Stimulated activated CD4-positive, alpha-beta T cell treated with anti-CD3 and anti-CD28 coated beads, Interleukin-4, amount 100 ng/mL, for 48 hours (primary cell): ENCODE measurements at places on chromosomes 5 and 9.

GRCh38 chr9:80070071-80070742 lies 498.4 kb downstream of the TLE4 start:
- DNase-seq, result no peak

DNA sequence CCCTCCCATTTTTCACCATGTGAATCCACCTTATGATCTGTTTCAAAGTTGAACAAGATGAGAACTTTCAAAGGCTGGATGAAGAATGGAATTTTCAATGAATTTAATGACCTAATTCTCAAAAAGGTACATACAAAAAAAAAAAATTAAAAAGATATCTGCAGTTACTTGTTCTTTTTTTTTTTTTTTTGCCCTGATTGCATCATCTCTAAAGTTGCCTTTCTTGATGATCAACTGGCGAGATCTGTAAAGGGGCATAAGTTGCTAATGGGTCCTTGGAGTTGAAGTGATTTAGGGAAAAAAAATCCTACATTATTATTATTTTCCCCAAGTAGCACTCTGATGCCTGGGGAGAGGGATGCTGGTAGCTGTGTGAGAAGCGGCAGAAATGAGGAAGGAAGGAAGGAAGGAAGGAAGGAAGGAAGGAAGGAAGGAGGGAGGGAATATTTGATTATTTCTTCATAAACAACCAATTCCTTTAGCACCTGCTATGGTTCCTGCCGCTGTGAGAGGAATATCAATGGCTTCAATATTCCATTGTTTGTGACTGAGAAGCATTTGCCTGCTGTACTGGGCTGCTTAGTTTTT lies 48.8 kb upstream of the CD180 start:
- DNase-seq, result no peak

DNA sequence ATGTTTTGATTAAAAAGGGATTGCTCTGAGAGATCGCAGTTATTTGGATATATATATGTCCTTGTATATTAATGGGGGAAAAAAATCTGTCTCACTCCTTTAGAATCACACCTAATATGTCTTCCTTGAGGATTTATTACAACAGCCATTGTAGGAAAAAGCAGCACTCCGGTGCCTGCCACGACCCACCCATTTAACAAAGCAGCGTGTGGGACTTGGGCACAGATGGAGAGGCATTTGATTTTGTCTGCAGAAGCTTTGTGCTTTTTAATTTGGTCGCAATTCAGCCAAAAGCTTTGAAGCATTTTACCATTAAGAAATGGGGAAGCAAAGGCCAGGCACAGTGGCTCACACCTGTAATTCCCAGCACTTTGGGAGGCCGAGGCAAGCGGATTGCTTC lies 159.2 kb downstream of the SMARCA2 start:
- no peak for DNase-seq

DNA sequence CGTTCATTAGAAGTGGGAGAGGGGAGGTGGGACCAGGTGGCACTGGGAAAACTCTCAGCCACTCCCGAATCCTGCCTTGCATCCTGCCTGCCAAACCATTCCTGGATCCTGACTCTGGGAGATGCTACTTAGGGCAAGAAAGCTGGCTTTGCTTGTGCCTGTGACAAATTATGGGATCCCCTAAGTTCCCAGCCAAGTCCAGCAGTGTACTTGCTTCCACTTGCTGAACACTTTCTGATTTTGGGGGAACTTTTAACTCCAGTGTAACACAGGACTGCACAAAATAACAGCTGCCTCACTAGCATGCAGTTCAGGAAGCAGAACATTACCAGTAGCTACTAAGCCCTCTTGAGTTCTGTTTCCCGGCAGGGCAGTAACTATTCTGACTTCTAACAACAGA lies 12.5 kb upstream of the NKX2-5 start:
- DNase-seq, result no peak

DNA sequence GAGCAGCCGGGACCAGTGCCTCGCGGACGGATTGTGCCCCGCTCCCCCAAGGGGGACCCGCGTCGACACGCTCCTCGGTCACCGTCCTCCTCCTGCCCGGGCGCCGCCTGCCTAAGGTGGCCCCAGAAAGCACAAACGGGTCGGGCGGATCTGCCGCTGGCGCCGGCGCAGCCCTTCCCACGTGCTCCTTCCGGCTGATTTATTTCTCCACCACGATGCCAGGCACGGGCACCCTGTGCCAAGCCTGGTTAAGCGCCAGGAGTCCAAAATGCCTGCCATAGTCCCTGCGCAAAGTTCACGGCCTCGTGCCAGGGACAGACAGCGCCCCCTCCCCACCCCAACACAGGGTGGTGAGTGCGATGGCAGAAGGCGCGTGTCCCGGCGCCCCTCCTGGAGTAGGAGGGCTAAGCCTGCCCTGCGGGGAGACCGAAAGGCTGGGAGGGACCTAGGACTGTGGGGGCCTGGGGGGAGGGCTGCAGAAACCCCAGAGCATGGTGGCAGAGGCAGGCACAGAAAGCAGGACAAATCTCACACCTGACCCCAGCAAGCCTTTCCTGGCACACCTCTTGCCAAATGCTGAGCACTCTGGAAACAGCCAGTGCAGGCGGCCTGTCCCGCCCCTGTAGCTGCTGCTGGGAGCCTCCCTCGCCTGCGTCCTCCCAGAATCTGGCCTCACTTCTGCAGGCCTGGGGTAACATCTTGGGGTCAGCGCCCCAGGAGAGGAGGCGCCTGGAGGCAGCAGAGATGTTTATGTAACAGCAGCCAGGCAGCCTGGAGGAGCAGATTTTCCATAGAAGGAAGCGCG lies 1.1 kb upstream of the NOTCH1 start:
- peak; percentile 42 for DNase-seq

DNA sequence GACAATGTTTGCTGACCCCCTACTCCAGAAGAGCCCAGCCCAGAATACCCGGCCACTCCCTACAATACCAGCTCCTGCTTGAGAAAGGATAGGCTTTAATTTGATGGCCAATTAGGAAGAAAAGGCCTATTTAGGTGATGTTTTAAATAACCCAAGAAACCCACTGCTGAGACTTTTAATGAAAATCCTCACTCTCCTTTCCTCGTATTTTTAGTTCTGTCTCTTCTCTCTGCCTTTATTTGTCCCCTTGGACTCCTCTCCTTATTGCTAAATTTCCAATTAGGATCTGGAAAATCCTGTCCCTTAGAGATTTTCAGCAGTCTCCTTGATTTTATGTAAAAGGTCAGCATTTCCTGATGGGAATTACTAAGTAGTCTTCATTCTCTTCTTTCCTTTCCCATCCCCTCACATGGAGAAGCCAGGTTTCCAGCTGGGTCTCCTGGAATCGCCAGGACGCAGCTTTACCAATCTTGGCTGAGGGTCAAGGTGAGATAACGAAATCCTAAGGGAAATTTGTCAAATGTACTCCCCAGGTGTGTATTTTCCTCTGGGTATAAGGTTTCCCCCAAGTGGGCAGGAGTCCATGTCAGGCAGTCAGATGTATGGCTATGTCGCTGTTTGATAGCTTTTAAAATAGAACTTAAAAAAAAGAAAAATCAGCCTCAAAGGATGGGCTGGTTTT lies 11.7 kb downstream of the STC2 start:
- no peak for DNase-seq

- DNase-seq, result no peak
These were observed 14.7 kb upstream of the CCIN start for GRCh38 chr9:36154331-36154952.

DNA sequence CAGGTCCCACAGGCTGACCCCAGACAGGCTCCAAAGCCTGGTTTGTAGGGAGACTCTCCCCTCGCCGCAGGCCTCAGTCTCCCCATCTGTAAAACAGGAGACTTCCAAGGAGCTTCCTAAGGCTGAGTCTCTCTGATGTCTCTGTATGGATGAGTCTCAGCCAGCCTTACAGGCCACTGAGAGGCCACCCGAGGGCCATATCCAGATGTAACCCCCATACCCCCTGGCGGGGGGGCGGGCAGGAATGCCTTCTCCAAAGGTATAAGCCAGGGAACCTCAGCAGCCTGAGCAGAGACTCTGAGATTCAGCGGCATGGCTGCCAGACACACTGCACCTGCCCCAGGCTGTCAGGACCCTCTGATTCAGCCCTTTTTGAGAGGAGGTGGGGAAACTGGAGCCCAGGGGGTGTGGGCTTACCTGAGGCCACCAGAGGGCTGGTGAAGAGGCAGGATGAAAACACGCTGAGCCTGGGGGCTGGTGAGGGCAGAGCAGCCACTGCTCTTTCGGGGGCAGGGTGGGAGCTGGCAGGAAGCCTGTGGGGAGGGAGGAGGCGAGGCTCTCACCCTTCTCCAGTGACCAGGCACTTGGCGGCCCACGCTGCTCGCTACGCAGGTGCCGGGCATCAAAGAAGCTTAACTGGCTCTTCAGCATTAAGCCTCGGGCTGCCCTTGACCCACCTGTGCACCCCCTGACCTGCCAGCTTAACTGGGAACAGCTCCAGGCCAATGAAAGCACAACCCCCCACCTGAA lies 5.5 kb upstream of the SUSD3 start:
- no peak for DNase-seq

DNA sequence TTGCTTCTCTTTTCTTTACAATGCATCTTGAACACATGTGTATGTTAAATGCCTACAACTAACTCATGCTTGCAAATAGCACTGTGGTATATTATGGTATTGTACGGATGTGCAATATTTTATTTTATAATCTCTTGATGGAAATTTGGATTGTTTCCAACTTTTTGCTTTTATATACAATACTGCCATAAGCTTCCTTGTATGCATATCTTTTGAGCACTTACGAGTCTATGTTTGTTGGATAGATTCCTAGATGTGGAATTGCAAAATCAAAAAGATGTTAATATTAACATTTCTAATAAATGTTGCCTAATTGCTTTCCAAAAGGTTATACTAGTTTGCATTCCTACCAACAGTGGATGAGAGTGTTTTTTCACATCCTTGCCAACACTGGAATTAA lies 3.4 kb upstream of the GALNT12 start:
- no peak for DNase-seq

- no peak for DNase-seq
These were observed 4.3 kb downstream of the SH3GLB2 start for GRCh38 chr9:129023908-129024233.

DNA sequence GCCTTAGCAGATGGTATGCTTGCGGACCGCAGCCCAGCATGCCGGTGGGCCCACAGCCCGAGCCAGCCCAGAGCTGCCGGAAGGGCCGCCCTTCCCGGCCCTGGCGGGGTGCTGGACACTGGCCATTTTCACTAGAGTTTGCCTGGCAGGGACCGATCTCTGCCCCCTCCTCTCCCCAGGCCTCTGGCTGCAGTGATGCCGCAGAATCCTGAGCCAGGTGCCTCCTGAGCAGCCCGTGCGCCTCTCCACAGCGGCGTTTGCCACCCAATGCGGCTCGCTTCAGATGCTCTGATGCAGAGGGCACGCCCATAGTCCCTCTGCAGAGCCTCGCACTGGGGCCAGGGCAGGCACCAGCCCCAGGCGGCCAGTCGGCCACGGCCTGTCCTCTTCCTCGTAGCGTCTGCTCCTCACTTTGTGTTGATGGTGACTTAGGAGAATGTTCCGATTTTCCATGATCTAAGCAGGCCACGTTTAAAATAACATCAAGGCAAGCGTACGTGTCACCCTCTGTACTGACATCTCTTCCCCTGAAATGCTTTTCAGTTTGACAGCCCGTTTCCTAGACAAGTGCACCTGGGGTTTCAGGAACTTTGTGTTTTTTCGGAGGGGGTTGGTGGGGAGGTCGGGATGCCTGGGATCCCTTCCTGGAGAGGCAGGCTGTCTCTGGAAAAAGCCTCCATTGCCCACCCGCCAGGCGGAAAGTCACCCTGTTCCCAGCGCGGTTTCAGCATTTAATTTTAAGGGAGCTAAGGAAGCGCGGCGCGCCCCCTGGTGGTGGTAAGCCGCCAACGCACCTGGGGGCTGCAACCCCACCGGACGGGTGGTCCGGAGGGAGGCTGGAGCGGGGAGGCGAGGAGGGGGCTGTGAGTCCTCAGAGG lies 29.8 kb upstream of the HMCN2 start:
- DNase-seq, result peak; percentile 58

- DNase-seq, result no peak
These were observed 108.8 kb upstream of the MVB12B start for GRCh38 chr9:126217797-126218196.

GRCh38 chr5:54309691-54310432 lies 511 bp downstream of the ARL15 start:
- no peak for DNase-seq

- DNase-seq, result no peak
These were observed 60.9 kb downstream of the ARHGEF28 start for GRCh38 chr5:73686912-73687311.

GRCh38 chr9:32571969-32572899 lies 725 bp downstream of the NDUFB6 start:
- peak; percentile 53 for DNase-seq
